ENCODE measurements at places on chromosomes 7 and 10. TPM values are rescaled to one million over a fixed set of nuclear protein-coding genes. Genes with fewer than 3 reads are reported as not detected.

Gene MLXIPL
- total RNA-seq = 1.5 TPM

Gene PCLO
- 53.5 TPM for total RNA-seq

Gene TMEM196
- total RNA-seq = 16.5 TPM

Gene CAPZA2
- total RNA-seq = 214 TPM

Gene ERVW-1
- 0.11 TPM for total RNA-seq

Gene OR2A5
- not detected for total RNA-seq

Gene TDRD1
- 1.1 TPM for total RNA-seq

Gene LRRN3
- total RNA-seq = 39.6 TPM

Gene NKX2-3
- not detected for total RNA-seq

Gene NKX1-2
- 1.3 TPM for total RNA-seq
